ENCODE measurements at places on chromosomes 6 and 20.

GRCh38 chr6:7137335-7138045, 29.7 kb downstream of the RREB1 start:
- peak; percentile 67 for DNase-seq

DNA sequence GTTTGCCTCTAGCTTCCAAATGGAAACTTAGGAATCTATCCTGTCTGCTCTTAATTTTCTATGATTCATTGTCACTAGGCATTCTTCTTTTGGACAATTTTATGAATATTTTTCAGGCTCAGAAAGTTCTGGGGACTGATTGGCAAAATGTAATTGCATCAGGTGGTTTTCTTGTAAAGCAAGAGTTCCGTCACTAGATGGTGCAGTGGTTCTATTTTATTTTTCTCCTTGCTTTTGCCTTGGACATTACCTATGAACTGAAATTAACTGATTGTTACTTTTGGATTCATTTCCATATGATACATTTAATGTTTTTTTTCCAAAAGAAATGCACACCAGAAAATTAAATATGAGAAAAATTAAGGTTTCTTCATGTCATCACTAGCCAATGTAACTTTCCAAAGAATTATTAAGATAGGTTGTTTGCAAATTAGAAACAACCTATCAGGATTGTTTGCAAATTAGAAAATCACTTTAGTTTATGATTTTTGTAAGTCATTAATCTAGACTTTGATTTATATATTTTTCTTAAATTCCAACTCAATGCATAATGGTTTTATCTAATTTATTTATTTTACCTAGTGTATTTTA, 48.0 kb downstream of the TMEM170B start:
- peak; percentile 24 for DNase-seq

DNA sequence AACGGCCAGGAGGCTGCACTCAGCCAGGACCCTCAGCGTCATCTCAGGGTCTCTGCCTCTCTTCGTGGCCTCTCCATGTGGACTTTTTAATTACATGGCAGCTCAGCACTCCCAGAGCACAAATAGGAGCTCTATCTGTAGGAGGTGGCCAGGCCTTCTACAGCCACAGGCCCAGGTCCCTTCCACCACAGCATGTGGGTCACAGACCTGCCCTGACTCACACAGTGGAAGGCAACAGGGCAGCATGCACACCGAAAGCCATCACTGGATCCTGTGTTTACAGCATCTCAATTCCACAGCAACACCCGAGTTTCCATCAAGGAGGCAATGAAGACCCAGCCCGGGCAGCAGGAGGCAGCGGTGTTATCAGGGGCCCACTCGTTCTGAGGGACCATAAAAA, 65.8 kb upstream of the CD93 start:
- no peak for DNase-seq

DNA sequence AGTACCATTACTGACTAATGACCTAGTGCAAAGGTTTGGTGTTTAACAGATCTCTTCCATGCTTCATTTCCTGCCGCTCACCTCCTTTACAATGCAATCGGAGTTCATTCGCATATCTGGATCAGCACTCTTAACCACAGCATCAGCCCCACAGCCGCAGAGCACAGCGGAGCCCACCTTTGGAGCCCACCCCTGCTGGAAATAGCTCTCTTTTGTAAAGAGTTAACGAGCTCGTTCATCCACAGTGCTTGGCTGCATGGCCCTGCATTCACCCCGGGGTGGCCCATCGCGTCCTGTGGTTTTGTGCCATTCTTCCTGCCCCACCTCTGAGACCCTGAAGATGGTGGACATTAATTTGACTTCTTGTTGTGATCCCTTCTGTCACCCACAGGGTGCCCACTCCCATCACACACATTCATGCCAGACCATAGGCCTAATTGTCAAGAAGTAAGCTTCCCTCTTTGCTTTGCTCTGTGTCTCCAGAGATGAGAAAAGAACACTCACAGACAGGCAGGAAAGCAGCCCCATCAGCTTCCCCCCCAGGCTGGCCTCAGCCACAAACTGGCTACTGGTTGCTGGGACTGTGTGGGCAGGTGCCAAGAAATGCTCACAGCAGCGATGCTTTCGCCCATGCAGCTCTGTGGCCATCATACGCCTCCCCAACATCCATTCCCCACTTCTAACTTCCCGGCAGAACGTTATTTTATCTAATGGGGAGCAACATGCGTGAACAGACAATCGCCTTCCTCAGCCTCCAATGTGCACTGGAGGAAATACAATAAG, 167.0 kb downstream of the LRFN2 start:
- DNase-seq: no peak

- no peak for DNase-seq
Measured at GRCh38 chr20:38066969-38067716, 33.6 kb downstream of the RPRD1B start.

- DNase-seq: no peak
Measured at GRCh38 chr6:119942078-119942752, 592.7 kb upstream of the MAN1A1 start.

GRCh38 chr20:20666359-20666758, 46.1 kb downstream of the RALGAPA2 start:
- no peak for DNase-seq

- no peak for DNase-seq
Measured at GRCh38 chr20:63861981-63862901, 943 bp downstream of the ABHD16B start.

DNA sequence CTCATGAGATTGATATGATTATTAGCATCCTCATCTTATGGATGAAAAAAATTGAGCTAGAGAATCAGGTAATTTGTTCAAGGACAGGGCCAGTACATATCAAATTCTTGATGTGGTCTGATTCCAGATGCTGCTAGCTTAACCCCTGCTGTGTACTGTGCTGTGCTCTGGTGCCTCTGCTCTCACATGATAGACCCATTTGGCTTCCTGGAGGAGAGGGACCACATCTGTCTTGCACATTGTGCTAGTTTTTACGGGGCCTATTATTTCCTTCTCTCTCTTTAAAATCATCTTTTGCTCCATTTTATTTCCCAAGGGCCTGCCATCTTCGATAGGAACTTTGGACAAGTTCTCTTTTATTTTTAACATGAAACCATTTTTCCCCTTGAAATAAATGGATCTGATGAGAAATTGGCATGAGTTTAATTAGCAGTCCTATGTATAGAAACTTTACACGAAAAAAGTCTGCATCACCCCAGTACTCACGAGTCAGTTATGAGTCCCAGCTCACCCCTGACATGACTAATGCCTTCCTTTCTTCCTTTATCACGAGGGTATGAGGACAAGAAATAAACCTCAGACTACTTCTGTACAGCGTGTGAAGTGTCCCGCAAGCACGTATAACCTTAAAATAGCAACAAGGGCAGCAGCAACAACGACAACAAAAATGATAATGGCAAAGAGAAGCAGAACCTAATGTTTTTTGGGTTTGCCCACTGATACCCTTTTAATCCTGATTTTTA, 26.5 kb downstream of the CD109 start:
- peak; percentile 84 for DNase-seq

DNA sequence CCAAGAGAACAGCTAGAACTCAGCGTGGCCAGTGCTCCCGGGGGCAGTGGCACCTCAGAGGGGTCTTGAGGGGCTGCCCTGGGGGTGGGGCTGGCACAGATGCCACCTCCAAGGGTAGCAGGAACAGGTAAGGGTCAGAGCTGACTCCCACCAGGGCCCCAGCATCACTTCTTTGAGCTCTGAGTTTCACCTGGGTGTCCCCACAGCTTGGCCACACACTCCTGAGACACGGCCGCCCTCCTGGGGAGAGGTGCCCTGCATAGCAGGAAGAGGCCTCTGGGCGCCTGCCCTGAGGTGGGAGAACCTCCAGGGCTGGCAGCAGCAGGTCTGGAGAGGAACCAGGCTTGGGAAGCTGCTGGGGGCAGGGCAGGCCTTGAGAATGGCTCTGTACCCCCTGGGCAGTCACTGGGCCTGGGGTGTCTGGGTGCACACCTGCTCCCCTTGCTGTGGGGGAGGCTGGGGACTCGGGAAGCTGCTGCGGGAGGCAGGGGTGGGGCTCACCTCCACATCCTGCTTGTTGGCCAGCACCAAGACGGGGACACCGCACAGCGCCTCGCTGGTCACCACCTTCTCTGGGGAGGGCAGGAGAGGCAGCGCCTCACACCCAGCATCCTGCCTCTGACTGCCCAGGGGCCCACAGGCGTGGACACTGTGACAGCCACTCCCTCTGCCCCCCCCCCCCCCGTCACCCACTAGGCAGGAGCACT, 5.0 kb downstream of the TNFRSF6B start:
- DNase-seq: no peak

GRCh38 chr6:142417331-142417750, 115.5 kb downstream of the ADGRG6 start:
- DNase-seq: no peak

All from foreskin melanocyte (primary cell).